ENCODE measurements at places on chromosomes 16 and 17.

DNA sequence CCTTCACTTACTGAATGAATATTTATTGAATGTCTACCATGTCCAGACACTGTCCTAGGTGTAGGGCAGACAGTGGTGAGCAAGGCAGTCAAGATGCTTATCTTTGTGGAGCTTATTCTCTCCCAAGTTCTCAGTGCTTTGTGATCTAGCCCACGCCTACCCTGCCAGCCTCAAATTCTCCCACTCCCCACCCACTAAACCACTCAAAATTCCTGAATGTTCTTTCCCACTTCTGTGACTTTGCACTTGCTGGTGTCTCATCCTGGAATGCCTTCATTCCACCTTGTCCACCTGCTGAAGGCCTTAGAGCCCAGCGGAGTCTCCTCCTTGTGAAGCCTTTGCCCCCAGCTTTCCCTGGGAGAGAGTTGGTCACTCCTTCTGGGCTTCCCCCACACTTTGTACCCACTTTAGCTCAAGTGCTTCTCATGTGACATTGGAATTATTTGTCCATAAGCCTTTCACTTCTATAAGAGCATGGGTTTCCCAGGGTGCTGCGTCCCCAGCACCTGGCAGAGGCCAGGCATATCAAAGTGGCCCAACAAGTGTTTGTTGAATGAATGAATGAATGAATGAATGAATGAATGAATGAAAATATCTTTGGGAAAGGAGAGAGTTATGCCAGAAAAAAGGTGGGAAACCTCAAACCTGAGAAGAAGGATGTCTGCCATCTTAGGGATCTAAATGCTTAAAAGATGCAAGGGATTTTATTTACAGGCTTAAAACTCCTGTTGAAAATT lies 23.0 kb downstream of the CCDC182 start:
- DNase-seq, result no peak

- peak; percentile 95 for DNase-seq
Measured at GRCh38 chr16:85330694-85331188, 218.5 kb upstream of the CIBAR2 start.

DNA sequence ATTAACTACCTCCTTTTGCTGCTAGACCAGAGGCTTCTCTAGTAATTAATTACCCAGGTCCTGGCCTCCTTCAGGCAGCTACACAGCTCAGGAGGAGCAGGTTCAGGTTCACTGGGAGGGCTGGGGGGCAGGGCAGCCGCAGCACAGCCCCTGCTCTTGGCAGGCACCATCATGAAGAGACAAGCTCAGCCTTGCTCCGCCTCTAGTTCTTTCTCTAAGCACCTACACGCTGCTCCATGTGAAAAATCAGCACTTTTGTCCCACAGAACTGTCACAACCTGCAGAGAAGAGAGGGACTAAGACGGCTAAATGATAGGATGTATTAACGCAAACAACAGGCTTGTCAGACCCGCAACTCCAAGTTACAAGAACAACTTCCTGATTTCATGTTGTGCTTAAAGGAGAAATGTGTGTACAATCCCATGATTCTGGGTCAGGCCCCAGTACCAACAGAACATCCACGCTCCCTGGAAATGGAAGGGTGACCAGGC lies 53.4 kb downstream of the GRB2 start:
- no peak for DNase-seq

GRCh38 chr16:66296591-66296990 lies 69.9 kb upstream of the CDH5 start:
- DNase-seq, result no peak

DNA sequence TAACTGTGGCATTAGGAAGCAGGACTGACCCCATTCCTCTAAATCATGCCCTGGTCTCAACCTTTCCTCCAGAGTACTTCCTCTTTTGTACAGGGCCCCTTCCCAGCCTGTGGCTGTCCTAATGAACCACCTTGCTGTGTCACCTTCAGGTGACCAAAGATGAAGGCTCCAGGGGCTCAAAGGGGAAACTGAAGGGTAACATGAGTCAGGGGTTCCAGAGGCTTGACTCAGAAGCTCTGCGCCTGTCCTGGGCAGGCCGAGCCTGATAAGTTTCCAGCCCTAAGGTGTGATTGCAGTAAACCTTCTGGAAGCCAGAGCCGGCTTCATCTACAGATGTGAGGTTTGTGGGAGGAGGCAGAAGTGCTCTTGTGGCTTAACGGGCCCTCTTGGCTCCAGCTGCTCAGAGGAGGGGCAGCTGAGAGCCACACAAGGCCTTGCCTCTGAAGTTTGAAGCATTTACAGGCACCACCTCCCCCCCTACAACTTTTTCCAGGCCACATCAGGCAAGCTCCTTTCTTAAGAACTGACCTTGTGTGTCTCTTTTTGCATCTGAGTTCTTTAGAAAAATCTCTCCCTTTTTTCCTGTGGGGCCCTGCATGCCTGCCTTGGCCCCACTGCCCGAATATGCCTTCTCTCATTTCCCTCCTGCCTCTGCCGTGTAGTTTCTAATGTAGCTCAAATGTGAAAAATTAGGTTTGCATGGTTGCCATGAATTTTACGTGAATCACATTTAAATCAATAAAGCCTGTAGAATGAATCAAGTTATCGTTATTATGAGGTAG lies 149.9 kb downstream of the CLEC16A start:
- no peak for DNase-seq

GRCh38 chr17:7856011-7856810 lies 1.1 kb downstream of the NAA38 start:
- DNase-seq, result peak; percentile 66

DNA sequence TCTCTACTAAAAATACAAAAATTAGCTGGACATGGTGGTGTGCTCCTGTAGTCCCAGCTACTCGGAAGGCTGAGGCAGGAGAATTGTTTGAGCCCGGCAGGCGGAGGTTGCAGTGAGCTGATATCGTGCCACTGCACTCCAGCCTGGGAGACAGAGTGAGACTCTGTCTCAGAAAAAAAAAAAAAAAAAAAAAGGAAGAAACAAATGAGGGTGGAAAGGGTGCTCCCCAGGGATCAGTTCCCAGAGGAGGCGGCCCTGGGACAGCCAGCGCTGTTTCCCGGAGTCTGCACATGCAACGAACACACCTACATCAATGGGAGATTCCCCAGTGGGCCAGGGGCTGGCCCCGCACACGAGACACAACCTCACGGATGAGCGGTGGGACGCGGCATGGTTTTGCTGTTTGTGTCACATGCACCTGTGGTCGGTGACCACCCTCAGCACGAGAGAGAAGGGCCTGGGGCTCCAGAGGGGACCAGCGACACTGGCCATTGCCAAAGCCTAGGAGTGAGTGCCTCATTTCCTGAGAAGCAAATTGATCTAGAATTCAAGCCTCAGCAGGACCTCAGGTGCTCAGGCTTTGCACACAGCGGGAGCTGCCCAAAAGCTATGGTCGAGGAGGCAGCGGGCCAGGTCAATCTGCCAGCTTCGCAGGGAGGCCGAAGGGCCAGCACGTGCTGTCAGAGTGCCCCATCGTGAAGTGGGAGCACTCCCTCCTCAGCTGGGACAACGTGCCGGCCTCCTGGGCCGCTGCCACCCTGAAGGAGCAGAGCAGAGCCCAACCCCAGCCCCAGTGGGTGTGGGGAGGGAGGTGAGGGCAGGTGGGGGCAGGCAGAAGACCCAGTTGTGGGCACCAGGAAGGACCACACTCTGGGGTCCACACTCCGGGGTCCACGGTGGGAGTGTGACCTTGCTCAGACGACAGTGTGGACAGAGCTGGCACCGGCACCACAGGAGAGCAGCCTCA lies 13.8 kb upstream of the WDR45B start:
- DNase-seq, result no peak

DNA sequence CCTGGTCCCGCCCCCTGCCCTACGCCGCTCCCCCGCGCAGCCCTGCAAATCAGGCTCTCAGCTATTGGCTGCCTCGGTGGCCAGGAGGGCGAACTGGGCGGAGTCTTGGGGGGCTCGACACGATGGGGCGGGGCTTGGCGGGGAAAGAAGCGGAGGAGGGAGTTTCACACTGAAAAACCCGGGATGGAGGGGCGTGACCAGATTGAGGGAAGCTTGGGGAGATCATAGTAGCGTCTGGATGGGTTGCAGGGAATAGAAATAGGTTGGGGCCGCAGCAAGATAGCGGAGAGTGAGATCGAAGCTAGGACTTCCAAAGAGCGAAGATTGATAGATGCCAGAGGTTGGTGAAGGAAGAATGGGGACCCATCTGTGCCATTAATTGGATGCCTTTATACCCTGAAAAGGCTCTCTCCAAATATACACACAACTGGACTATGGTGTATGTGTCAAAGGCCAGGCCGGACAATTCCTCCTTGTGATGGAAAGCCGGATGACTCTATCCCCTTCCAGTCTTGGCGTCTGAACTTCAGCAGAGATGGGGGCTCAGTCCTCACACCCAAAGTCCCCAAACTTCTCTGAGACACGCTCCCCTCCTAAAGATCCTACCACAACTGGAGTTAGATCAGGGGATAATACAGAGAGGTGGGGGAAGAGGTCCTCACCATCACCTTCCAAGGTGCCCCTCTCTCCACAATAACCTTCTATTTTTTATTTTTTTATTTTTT lies 376 bp upstream of the STAC2 start:
- DNase-seq, result peak; percentile 57

GRCh38 chr17:58310511-58311428 lies 17.8 kb downstream of the TSPOAP1 start:
- DNase-seq, result no peak

- DNase-seq, result no peak
Measured at GRCh38 chr16:5852151-5852550, 754.6 kb upstream of the EEF2KMT start.

- no peak for DNase-seq
Measured at GRCh38 chr16:62548095-62548494, 511.9 kb upstream of the CDH8 start.

DNA sequence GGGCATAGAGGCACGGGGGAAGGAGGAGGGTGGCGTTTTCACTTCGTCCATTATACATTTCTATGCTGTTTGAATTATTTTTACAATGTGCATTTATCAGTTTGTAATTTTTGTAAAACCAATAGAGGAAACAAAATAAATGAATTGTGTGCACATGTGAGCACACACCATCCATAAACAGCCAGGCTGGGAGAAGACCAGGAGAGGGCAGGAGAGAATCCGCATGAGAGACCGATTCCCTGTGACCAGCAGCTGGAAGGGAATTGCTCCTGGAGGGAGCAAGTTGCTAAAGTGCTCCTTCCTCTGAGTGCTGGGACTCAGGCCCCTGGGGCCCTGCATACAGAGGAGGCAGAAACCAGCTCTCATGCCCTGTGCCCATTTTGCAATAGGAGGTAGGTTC lies 126.0 kb downstream of the ABCC12 start:
- no peak for DNase-seq

GRCh38 chr16:55048745-55049144 lies 118.1 kb downstream of the IRX5 start:
- DNase-seq, result no peak

All from GM23248 (cell line).